Breast epithelium (tissue), 4 donors: ENCODE measurements at places on chromosomes 5 and 9. TPM values are rescaled to one million over a fixed set of nuclear protein-coding genes. Genes with fewer than 3 reads are reported as not detected.

GRCh38 chr9:137114613-137115393 is at the start of gene DPP7:
DPP7 (minus strand) TSS chr9:137114733; CDS start chr9:137114713, 20 bp downstream.
- DNase-seq = no peak

DNA sequence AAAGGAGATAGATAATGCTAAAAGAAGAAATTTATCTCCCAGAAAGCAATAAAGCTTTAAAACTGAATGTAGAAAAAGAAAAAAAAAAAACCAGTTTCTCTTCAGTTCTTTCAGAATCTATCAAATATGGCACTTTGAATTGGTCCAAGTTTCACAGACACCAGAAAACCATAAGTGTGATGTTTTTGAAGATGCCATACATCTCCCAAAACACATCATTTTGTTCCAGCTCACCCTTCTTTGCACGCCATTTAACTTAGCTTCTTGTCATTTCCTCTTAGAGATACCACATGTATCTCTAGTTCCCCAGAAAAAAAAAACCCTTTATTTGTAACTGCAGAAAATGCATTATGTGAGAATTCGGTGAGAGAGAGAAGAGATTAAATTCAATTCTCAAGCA is 46.1 kb upstream of the MAMDC2 start:
- no peak for DNase-seq

- DNase-seq = no peak
These were observed 25.2 kb downstream of the FGF1 start for GRCh38 chr5:142660731-142661130.

GRCh38 chr9:114746591-114747346 is 59.1 kb downstream of the TNFSF15 start:
- DNase-seq = no peak

Gene PKN3
- total RNA-seq = 2.6 TPM

DNA sequence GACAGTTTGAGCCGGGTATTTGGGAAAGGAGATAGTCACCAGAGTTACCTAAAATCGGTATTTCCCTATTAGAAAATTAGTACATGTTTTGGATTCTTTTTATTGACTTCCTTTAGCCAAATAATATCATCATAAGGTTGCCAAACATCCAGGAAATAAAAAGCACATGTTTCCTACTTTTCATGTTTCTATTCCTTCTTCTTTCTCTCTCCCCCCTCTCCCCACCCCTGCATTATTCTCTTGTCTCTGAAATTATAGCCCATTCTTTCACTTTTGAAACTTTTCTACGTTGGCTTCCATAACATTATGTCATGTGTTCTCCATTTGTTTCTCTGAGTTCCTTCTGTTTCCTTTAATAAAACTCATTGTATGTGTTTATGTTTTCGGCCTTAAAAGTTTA is 161.9 kb downstream of the ALDH1A1 start:
- no peak for DNase-seq

DNA sequence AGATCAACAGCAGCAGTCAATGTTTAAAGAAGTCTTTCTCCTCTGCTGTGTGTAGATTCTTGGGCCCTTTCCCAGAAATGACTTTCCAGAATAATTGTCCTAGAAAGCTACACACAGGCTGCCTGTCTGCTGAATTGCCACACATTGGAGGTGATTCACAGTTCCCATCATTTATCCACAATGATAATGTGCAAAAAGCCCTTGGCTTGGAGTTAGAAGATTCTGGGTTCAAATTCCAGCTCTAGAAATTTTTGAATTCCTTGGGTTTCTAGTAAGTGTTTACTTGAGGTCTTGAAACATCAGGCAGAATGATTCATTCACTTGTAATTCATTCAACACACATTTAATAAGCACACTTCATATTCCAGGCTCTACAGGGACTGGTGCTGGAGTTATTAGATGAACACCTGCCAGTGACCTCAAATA is 28.6 kb upstream of the EPB41L4B start:
- DNase-seq = no peak

GRCh38 chr5:138601444-138601843 is 26.2 kb upstream of the HSPA9 start:
- no peak for DNase-seq

Gene F2RL1
- total RNA-seq = 13.8 TPM

Gene C9orf43
- total RNA-seq = 0.59 TPM

Gene RFX3
- 13.8 TPM for total RNA-seq

- no peak for DNase-seq
These were observed 100.8 kb downstream of the WDR41 start for GRCh38 chr5:77391240-77391765.

Gene SLC6A19
- total RNA-seq = not detected

DNA sequence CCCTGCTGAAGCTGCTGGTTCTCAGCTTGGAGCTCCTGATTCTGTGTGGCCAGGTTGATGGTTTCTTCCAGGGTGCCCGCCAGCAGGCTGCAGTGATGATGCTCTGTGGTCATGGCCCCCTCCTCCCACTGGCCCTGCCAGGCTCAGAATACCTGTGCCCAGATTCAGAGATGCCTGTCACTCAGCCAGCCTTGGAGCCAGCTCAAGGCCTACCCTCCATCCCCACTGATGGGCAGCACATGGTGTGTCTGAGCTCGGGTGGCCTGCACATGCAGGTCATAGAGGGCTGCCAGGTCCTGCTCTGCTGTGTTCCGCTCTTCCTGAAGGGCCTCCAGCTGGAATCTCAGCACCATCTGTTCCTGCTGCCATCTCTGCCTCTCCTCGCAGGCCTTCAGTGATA is 5.4 kb downstream of the SLC35A4 start:
- DNase-seq = no peak

Gene WNT8A
- not detected for total RNA-seq

Gene FAM153A
- total RNA-seq = 0.98 TPM

Gene TSLP
- 1.6 TPM for total RNA-seq

GRCh38 chr5:111782216-111782615 is 25.2 kb upstream of the NREP start:
- no peak for DNase-seq

Gene RIOK2
- 28.5 TPM for total RNA-seq

Gene DMGDH
- total RNA-seq = 12.5 TPM

DNA sequence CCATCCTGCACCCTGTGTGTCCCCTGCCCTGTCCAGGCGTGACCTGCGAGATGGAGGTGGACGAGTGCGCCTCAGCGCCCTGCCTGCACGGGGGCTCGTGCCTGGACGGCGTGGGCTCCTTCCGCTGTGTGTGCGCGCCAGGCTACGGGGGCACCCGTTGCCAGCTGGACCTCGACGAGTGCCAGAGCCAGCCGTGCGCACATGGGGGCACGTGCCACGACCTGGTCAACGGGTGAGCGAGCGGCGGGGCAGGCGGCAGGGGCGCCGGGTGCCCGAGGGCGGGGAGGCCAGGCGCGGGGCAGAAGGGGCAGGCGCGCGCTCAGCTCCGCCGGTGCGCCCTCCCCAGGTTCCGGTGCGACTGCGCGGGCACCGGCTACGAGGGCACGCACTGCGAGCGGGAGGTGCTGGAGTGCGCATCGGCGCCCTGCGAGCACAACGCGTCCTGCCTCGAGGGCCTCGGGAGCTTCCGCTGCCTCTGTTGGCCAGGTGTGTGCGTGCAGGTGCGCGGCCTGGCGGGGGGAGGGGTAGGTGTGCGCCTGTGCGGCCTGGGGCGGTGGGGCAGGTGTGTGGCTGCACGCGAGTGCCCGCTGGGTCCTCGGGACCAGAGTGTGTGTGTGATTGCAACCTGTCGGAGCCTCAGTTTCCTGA is 10.0 kb downstream of the CRB2 start:
- no peak for DNase-seq

DNA sequence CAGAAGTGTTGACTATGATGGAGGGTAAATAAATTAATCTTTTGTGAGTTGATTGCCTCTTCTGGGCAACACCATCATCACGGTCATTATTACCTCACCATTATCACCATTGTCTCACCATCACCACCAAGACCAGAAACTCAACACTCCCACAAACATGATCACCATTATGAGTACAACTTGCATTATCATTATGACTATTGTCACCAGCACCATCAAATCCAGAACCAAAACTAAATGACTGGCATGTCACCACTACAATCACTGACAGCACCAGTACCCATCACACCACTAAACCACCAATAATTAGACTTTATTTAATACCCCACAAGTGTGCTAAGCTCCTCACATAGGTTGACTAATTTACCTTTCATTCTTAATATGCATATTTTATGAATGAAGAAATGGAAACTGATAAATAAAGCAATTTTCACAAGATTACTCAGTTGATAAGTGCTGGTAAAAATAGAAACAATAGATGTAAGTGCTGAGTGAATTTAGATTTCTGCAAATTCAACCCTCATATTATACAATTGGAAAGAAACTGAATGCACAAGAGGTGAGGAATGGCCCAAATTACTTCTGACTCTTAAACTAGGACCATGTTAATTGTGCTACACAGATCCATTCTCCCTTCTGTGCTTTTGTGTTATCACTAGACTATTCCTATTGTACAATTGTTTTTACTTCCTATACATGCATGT is 517.8 kb upstream of the PAPPA start:
- DNase-seq = no peak

- no peak for DNase-seq
These were observed 74.8 kb downstream of the HABP4 start for GRCh38 chr9:96524764-96525163.

GRCh38 chr5:148378670-148379069 is 5.1 kb upstream of the FBXO38 start:
- no peak for DNase-seq

DNA sequence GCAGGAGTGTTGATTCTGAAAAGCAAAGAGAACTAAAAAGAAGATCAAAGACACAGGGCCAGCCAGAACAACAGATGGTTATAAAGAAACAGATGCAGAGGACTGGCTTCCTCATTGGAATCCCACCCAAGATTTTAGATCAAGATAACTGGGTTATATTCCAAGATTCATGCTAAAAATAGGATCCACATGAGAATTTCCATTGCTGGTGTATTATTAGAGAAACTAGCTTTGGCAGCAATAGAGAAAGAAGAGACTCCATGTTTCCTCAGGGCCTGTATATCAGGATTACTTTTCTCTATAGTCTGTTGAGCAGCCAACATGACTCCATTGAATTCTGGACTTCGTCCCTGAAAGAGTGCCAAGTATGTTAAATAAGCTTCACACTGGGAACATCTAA is 367.3 kb downstream of the TUSC1 start:
- DNase-seq = no peak

DNA sequence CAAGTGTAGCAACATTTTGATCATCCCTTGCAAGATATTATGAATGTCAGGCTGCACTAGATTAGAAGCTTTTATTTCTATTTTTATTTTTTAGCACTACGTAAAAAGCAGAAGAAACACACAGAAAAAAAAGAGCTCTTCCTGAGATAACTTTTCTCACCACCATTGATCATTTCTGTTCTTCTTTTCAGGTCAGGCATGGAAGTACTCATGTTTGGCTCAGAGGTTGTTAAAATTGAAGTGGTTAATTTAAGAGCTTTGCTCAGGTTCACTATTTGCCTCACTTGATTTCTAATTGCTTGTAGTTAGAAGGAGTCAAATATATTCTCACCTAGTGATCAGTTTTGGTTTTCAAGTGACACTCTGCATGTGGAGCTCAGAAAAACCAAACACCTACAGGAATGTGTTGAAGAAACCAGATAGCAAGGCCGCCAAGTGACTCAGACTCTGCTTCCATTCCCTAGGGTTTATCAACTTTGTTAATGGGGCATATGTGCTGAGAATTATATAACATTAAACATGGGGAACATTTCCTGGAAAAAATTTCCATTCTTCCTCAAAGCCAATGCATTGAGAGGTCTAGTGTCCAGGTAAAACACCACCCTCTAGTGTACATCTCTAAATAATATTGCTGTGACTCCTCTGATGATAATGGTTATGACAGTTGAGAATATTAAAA is 679.8 kb downstream of the CETN3 start:
- no peak for DNase-seq

DNA sequence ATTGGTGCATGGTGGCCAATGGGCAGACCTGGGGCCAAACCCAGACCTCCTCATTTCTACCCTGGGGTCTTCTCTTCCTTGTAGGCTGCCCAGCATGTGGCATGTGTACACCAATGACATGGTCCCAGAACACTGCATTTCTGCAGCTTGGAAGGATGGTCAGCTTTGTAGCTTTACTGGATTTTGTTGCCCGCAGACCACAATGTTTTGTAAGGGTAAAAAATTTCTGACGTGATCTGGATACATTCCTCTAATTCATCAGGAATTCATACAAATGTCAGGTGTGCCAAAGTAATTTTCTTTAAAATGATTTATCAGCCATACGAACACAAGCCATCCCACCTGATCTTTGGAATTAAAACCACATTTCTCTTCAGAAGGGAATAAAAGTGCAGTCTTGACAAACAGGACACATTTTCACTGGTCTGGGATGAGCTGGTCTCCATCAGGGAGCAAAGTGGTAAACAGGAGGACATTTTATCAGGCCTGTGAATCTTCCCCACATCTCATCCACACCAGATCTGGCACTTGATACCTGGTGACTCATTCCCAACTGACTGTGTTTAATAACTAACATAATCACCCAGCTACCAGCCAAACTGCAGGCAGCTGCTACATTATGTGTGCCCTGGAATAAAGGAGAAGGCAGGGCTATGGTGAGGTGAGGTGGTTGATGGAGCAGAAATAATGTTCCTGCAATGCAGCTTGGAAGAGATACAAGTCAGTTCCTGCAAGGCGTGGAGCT is 103.9 kb downstream of the SPOCK1 start:
- DNase-seq = no peak

Gene SARDH
- 1.0 TPM for total RNA-seq

Gene RECK
- total RNA-seq = 25.6 TPM

DNA sequence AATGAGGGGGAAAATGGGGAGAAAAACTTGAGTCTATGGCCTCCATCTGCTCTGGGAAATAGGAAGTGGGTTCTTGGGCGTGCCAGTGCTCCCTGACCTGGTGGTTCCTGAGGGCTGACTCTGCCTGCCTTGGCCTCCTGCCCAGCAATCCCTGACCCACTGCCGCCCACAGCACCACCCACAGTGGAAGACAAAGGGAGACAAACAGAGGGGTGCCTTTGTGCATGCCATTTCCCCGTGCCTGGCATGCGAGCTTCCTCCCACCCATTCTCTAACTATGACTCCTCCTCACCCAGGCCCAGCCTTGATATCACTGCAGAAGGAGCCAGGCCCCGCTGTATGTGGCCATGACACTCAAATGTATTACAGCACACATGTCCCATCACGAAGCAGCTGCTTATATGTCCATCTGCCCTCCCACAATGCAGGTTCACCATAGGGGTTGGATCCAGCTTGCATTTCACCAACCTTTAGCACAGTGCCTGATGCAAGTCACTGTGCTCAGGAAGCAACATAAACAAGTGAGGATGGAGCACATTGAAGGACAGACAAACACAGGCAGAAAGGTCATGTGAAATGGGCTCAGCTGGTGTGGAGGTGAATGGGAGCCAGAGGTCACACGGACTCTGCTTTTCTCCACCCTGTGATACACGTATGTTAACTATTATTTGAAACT is 84.4 kb downstream of the ADRB2 start:
- DNase-seq = no peak

DNA sequence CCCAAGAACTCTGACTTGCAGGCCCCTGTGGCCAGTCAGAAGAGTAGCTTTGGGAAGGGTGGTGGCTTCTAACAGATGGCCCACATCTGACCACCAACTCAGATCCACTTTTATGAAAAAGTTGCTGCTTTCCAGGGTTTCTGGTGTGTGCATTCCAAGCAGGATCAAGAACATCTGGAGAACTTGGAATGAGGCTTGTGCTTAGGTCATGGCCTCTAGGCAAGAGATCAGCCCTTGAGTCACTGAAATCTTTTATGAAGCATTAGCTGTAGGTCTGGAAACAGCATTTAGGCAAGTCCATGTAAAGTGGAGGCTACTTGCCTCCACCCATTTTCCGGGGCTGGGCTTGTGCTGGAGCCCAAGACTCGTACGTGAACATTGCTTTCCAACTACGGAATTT is 433.3 kb downstream of the SH3GL2 start:
- no peak for DNase-seq
